Lung microvascular endothelial cell (primary cell): ENCODE measurements at places on chromosomes 7 and 10.

GRCh38 chr7:49527182-49527581 lies 246.3 kb upstream of the VWC2 start:
- DNase-seq, result no peak

GRCh38 chr7:27961255-27961654 lies 219.3 kb downstream of the JAZF1 start:
- DNase-seq, result no peak

DNA sequence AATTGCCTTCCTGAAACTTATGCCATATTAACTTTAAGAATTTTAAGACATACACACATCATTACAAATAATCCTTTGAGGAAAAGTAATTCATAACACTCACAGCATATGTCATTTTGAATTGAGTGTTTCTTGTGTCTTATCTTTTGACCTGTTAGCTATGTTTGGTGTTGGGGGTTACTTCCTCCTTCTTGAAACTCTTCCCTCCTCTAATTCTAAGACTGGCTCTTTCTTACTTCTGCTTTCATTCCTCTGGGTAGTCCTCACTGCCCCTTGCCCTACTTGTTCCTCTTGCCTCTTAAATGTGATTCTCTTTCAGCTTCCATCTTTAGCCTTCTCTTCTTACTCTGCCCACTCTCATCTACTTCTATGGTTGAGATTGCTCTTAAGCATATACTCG lies 28.3 kb upstream of the PIP4K2A start:
- DNase-seq, result no peak

DNA sequence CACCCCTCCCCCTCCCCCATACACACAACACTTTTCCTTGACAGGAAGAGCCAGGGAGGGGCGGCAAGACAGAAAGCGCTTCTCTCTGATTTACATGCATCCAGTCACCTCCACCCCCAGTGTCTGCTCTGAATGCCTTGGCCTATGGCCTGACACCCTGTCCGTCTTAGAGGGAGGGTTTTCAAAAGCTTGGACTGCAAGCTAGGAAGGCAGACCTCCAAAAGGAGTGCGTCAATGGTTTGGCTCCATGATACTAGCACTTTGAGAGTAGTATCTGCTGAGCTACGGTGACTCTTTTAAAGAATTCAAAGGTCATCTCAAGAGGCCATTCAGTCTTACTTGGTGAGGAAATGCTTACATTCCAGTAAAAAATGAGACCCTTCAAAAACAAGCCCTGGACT lies 20.3 kb upstream of the PAX2 start:
- DNase-seq, result no peak

DNA sequence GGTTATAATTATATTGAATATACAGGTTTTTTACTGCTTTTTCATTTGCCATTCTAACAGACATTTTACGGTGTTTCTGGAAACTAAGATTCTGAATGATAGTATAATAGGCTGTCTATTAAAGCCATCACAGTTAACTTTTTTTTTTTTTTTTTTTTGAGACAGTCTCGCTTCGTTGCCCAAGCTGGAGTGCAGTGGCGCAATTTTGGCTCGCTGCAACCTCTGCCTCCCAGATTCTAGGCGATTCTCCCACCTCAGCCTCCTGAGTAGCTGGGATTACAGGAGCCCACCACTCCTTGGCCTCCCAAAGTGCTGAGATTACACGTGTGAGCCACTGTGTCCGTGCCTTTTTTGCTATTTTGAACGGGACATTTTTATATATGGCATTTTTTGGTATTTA lies 4.4 kb downstream of the TDRD1 start:
- DNase-seq, result no peak

- DNase-seq, result peak; percentile 15
Observed at GRCh38 chr7:106731646-106732444, 70.9 kb upstream of the CCDC71L start.

DNA sequence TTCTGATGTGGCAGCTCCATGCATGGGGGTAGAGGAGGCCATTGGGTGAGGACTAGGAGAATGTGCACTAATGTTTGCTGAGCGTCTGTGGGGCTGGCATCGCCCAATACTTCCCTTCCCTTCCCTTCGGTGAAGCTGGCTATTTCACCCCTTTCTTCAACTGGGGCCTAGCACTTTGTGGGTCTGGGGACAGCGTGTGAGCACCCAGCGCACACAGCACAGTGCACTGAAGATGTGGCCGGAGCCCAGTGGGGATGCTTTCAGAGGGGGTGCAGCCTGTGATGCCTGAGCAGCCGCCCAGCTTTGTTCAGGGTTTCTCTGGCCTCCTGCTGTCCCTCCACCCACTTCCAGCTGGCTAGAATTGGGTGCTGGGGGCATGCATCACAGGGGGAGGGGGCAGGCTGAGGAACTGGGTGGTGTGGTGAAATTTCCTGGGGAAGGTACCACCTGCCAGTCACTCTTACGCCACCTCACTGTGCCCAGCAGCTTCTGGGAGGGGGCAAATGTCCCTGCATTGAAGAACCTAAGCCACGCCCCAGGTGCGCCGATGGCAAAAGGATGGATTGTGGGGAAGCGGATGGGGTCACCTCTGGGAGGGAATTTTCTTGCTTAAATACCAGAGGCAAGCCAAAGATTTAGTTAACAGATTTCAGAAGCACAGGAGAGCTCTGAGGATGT lies 45.5 kb downstream of the CLEC2L start:
- no peak for DNase-seq

DNA sequence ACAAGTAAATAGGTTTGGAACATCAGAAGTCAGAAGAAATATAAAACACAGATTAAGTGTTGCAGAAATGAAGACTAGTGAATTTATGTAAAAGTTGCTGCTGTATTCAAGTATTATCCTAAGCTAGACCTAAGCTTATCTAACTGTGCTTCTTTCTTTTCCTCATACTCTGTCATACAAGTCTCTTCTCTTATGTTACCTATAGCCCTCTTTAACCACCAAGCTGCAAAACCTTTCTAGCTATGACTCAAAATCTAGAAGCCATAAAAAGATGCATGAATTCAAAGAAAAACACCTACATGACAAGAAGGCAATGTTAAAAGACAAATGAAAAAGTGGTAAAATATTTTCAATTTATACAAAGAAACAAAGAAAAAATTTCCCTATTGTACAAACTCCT lies 23.0 kb downstream of the DENND11 start:
- no peak for DNase-seq

DNA sequence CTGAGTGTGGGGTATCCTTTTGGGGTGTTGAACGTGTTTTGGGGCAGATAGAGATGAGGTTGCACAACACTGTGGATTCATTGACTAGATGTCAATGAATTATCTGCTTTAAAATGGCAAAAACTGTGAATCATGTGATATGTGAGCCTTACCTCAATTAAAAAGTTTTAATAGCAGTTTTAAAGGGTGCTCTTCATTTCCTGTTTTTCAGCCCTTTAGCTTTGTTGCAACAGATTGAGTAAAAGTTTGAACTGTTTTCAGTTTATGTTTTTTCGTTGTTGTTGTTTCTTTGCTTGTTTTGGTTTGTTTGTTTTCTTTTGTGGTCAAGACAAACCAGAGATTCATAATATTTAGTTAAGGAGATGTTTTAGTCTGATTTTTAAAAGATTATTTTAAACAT lies 9.4 kb downstream of the TAS2R41 start:
- no peak for DNase-seq

GRCh38 chr7:11478426-11478825 lies 353.6 kb downstream of the THSD7A start:
- DNase-seq, result no peak

DNA sequence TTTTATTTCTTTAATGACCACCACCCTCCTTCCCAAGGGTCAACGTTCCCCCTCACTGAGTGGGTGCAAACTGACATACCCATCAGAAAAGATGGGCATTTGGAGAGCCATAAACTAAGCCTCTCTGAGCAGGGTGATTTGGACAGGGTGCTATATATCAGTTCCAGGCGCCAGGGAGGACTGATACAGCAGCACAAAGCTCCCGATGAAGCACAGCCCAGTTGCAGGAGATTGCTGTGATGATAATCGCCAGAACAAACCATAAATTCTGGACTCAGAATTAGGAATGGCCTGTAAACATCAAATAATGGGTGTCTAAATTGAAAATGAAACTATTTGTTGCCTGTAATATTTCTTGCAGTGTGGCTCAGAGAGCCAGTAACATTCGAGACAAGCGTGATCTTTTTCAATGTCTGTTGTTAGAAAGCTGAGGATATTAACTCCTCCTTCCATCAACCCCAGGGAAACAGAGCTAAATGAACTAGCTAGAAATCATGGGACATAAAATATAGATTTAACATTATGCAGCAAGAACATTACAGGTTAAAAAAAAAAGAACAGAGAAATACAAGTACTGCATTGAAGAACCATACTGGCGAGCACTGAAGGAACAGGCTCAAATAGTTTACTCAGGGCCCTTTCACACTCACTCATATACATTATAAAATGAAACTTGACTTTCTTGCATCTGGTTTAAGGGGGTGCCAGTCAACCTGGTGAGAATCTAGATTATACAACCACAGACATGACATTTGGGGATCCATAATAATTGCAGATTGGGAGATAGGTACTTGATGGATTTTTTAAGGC lies 137.5 kb upstream of the LRRTM3 start:
- DNase-seq, result no peak
